Activated naive CD4-positive, alpha-beta T cell (primary cell): ENCODE measurements at places on chromosomes 6 and 20.

- DNase-seq = no peak
These were observed 212.3 kb upstream of the MYLIP start for GRCh38 chr6:15916581-15916980.

- no peak for DNase-seq
These were observed 59.6 kb upstream of the QKI start for GRCh38 chr6:163354761-163355425.

DNA sequence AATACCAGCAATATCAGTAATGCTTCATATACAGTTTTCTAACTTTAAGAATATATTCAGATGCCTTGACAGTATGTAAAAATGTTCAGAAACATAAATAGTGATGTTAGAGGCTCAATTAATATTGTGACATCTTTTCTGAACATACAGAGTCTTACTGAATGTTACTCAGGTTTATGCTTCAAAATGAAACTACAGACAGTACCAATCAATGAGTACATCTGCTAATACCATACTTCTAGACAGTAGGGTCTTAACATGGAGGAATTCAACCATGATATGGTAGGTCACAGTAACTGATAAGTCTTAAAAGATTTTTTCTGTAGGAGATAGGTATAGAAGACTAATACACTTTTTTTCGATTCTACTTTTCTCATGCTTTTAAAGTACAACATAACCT lies 8.3 kb downstream of the GCLC start:
- no peak for DNase-seq

DNA sequence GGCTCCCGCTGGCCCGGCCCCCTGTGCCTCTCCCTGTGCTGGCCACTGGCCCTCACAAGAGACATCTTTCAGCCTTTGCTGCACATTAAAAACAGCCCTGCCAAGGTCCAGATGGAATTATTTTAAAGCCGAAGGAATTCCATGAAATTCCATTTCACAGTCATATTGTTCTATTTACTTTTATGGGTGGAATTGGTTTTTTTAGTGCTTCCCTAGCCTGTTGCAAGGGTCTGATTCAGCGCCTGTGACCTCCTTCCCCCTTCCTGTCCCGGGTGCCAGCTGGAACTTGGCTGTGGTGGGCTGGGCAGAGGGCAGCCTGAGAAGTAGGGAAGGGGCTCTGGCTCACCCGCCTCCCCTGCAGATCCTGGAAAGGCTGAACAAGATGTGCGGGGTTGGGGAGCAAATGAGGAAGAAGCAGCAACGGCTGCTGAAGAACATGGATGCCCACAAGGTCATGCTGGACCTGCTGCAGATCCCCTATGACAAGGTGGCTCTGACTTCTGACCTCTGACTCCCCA lies 34.3 kb downstream of the UQCC2 start:
- DNase-seq = no peak

GRCh38 chr20:58568483-58569240 lies 53.5 kb upstream of the APCDD1L start:
- no peak for DNase-seq

DNA sequence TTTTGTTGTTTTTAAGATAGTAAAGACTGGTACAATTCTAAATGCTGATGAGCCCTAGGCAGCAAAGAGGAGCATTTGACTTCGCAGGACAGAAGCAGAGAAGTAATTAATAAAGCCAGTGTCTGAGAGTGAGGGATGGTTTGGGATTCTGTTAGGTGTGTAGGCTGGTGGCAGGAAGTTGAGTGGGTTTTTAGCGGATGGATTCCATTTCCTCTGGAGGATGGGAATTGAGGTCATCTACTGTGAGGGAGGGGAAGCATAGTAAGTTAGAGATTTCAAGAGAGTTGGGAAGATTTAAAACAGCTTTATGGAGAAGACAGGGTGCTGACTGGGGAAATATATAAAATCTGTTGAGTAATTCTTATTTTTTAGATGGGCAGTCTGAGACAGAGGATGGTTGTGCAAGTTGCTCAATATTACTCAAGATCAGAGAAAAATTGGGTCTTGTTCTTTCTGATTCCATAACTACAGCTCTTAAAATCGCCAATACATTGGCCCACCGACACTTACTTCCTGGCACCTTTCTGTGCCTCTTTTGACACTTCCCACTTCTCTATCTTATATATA lies 48.8 kb downstream of the PRL start:
- no peak for DNase-seq
